ENCODE measurements at places on chromosomes 5 and 9.

GRCh38 chr5:149747833-149748366, 17.8 kb downstream of the PPARGC1B start:
- no peak for DNase-seq

DNA sequence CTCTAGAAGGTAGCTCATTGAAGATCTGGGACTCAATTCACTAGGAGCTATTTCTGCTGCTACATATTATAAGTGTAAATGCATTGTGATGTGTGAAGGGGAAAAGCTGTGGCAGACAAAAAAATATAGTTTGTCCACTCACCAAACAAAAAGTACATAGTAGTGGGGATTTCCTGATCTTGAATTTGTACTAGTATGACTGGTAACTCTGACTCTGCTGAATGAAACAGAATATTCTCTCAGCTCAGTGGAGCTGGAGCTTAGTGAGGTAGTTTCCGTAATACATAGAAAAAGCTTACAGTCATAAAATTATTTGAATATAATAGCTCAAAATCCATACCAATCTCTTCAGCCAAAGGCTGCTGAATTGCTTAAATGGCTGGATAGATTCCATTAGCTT, 455.6 kb upstream of the CD180 start:
- no peak for DNase-seq

- DNase-seq = no peak
Observed at GRCh38 chr5:15995341-15996052, 184.1 kb downstream of the MARCHF11 start.

GRCh38 chr5:170628028-170628427, 124.2 kb downstream of the KCNIP1 start:
- no peak for DNase-seq

GRCh38 chr9:87180841-87181240, 233.5 kb upstream of the GAS1 start:
- DNase-seq = no peak

- no peak for DNase-seq
Observed at GRCh38 chr5:107917983-107918382, 247.2 kb upstream of the EFNA5 start.

DNA sequence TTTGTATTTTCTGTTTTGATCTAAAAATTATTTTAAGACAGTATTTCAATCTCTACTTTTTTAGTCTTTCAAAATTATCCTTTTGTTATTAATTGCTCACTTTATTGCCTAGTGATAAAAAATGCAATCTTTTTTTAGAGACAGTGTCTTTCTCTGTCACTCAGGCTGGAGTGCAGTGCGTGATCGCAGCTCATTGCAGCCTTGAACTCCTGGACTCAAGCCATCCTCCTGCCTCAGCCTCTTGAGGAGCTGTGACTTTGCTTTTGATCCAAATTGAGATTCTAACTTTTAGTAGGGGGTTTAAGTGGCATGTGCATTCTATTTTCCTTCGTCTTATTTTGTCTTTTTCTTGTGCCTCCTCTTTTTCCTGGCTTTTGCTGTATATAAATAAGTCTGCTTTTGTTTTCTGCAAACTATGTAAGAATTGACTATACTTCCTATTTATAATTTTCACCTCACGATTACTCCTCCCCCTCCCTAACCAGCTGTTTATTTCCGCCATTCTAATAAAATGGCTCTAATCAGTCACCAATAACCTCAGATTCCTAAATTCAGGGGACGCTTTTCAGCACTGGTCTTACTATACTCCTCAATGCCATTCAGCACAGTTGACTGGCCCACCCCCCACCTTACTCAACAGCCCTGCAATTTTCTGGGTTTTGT, 32.3 kb downstream of the KLF9 start:
- DNase-seq = no peak

- DNase-seq = no peak
Observed at GRCh38 chr5:8615142-8615858, 746.4 kb downstream of the MTRR start.

GRCh38 chr5:177419046-177419445, 7.4 kb upstream of the GRK6 start:
- DNase-seq = no peak

DNA sequence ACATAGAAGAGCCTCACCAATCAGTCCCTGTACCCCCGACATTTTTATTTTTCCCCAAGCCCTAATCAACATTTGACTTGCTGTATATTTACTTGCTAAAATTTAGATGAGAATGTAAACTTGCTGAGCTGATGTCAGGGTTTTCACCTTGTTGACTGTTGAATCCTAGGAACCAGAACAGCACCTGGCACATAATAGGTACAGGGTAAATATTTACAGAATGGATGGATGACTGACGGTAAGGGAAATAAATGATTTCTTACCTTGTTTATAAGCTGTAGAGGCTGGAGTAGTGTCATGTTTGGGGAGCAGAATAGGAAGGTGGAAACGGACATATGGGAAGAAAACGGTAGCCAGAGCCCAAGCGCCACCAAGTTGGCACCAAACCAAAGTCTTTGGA, 107.0 kb upstream of the NUDT12 start:
- no peak for DNase-seq

DNA sequence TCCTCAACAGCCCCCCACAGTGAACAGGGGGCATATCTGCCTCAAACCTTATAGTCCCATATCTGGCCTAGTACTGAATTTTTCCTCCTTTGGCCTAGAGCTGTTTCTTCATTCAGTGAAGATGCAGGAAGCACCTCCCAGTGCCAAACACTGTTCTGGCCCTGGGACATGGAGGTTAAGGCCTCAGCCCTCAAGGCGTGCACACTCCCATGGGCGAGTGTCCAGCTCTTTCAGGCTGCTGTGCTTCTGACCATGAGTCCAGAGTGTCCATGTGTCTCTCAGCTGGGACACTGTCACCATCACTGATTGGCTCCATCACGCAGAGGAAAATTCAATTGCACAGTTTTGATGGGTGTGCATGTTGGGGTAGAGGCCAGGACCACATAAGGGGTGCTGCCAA, 151.5 kb downstream of the PAX5 start:
- DNase-seq = no peak

GRCh38 chr5:55438998-55439397, 95.8 kb downstream of the PLPP1 start:
- no peak for DNase-seq

DNA sequence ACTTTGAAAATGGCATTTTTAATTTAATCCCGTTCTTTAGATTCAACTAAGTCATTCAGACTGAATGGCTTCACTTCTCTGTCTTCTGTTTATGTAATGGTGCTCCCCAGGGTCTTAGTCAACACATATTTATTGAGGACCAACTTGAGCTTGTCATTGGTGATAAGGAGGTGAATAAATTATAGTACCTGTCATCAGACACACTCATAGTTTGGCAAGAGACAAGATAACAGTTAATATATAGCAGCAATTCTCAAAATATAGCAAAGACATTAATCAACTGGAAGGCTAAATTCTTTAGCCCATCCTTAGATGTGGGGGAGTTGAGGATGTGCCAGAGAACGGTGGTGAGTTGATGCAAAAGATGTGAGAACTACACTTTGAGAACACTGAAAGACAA, 78.4 kb downstream of the MACIR start:
- DNase-seq = no peak

GRCh38 chr9:33304362-33304761, 14.0 kb downstream of the NFX1 start:
- DNase-seq = no peak

DNA sequence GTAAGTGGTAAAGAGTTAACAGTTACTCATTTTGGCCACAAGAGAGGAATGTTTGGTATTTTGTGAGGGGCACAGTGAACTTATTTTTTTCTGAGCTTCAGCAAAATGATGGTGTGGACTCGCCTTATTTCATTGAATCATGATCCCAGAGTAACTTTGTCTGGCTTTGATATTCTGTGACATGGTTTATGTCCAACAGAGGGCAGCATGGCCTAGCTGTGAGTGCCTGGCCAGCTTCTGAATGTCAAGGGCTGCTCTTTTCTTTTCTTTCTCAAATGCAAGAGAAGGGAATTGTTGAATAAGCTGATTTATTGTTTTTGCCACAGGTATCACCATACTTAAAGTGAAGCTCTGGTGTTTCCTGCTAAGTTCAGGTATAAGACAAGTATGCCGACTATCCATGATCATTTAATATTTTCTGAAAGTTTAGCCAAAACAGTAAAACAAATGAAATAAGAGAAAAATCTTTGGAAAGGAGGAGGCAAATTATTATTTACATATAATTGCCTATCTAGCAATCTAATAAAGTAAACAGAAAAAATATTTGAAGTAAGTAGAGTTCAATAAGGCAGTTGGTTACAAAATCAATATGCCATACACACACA, 31.7 kb downstream of the MRPL22 start:
- DNase-seq = no peak

DNA sequence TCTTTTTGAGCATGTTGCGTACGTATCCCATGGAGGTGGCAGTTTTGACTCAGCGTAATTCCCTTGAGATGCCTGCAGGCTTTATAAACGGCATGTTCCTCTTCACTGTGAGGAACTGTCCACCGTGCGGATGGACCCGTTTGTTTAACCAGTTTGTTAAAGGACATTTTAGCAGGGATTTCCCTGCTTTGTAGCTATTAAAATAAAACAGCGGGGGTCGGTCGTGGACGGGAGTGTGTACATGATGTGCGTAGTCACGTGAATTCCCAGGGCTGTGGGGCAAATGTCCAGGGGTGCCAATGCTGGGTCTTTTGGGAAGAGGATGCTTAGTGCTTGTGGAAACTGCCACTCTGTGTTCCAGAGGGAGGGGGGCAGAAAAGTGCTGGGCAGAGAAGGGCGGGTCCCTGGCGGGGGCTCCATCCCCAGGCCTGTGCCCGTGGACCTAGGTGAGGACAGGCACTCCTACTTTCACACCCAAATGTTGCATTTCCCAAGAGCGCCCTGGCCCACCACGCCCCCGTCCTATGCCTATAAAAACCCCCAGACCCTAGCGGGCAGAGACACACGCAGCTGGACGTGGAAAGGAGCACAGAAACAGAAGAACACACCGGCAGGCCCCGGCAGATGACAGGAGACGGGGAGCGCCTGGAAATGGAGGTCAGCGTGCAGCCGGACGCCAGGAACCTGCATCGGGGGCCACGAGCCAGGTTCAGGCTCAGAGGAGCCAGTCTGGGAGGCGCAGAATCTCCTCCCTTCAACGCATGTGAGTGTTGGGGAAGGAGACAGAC, 4.0 kb upstream of the TERT start:
- no peak for DNase-seq

- no peak for DNase-seq
Observed at GRCh38 chr9:136882109-136882946, 4.0 kb upstream of the TRAF2 start.

DNA sequence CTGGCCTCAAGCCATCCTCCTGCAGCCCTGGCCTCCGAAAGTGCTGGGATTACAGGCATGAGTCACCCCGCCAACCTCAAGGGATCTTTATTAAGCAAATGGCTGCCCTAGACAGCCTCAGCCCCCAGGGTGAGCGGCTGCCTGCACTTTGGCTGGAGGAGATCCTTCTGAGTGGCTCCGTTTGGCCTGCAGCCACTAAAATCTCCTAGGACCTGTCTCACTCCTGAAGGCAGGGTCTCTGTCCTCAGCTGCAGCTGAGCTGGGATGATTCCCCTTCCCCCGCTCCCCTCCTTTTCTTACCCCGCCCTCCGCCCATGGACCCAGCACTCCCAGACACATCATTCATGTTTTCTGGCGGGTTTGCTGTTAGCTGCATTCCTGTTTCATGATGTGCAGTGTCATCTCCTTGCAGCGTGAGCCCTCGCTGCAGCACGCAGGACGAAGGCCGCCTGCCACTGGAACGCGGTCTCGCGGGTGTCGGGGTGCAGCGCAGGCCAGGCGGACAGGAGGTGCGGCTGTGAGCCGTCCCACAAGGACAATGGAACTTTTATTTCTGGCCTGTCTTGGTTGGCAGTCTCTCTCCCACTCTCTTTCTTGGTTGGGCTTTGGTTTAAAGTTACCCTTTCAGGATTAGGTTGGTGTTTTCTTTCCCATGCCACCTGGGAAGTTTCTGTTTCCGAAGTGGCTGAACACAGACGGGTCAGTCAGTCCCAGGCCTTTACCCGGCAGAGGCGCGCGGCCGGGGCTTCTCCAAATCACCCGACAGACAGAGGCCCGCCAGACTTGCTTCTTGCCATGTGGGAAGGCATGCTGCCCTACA, 137.1 kb downstream of the FOXD1 start:
- no peak for DNase-seq

GRCh38 chr5:130488252-130488651, 584.0 kb downstream of the CHSY3 start:
- no peak for DNase-seq

DNA sequence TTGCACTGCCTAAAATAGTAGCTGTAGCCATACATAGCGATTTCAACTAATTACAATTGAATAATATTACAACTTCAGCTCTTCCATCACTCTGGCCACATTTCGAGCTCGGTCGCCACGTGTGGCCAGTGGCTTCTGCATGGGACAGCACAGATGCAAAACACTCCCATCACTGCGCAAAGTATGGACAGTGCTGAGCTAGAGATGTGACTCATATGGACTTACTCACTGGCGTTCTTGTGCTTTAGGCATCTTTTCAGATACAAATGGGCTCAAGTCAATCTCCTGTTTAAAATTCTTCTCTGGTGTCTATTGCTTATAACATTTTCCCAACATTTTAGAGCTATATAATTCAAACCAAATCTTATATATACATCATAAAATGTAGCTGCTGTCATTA, 222.7 kb downstream of the ELAVL2 start:
- DNase-seq = no peak

- no peak for DNase-seq
Observed at GRCh38 chr9:75451505-75451904, 363.2 kb downstream of the OSTF1 start.

- no peak for DNase-seq
Observed at GRCh38 chr9:116705531-116705930, 18.4 kb downstream of the TRIM32 start.

DNA sequence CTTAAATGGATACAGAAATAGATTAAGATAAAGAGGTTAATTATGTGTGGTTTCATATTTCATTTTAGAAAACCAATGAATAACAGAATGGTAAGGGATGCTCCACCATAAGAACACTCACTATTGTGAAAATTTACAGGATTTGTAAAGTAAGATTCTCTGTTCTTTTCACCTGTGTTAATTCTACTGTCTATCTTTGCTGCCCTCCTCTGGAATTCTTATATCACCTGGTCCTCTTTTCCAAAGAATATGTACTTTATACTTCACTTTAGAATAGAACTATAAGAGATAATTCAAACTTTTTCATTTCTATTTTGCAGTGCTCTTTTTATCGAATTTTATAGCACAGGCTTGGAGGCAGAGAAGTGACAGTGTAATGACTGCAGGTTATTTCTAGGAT, 213.4 kb downstream of the LURAP1L start:
- DNase-seq = no peak

GRCh38 chr9:116080561-116080960, 73.0 kb upstream of the PAPPA start:
- DNase-seq = no peak

GRCh38 chr5:96919754-96920197, 16.1 kb upstream of the LNPEP start:
- no peak for DNase-seq

DNA sequence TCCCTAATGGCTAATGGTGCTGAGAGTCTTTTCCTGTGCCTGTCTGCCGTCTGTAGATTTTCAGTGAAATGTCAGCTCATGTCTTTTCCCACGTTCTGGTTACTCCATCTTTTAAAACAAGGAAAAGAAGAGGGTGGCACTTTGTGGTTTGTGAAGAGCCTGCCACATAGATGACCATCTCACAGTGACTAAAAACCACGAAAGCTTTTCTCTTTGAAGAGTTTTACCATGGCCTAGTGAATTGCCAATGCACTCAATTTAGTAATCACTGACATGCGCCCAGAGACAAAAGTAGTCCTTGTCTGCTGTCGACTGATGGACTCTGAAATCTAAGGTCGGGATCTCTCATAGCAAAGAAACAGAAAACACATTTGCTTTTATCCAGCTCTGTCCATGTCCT, 50.4 kb downstream of the SPATA31C2 start:
- DNase-seq = no peak

All from type B pancreatic cell (in vitro differentiated cells).